ENCODE measurements at places on chromosomes 4 and X.

GRCh38 chr4:83170952-83171399 is 56.4 kb upstream of the PLAC8 start:
- no peak for DNase-seq

DNA sequence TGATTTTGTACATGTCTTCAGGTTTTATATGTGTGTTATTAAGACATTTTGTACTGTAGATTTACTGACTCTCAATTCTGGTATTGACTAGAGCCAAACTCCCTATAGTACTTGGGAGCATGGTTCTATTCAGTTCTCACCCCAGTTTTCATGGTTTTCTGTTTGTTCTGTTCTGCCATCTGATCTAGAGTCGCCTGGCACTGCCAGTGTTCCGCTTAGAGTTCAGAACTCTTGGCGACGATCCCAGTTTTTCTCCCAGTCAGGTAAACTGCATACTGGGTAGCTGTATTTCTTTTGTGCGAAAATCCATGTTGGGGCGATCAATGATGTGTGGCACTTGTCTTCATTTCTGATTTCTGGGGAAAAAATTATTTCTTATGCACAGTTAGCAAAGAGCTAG is 78.0 kb downstream of the PHOX2B start:
- DNase-seq: no peak

- DNase-seq: no peak
Observed at GRCh38 chr4:138670681-138671080, 344.9 kb upstream of the NOCT start.

DNA sequence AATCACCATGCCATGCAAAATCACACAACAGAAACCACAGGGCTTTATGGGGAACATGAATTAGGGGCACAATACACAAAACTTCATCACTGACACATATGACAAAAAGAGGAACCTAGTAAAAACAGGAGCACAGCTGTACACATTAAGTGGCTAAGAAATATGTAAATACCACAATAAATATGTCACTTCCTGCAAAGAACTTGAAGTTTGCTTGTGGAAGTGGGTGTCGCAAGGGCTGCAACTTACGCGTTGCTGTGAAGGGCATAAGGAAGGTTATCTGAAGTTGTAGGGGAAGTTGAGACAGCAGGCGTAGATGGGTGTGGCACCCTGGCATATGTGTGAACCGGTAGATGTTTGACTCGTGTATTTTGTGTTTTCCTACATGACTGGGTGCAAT is 42.4 kb downstream of the CLCN4 start:
- DNase-seq: no peak

GRCh38 chr4:8301851-8302730 is 32.5 kb downstream of the HTRA3 start:
- peak; percentile 14 for DNase-seq

- DNase-seq: no peak
Observed at GRCh38 chrX:115134382-115134781, 54.8 kb upstream of the RBMXL3 start.

GRCh38 chrX:51456814-51457213 is 39.6 kb downstream of the NUDT11 start:
- no peak for DNase-seq

DNA sequence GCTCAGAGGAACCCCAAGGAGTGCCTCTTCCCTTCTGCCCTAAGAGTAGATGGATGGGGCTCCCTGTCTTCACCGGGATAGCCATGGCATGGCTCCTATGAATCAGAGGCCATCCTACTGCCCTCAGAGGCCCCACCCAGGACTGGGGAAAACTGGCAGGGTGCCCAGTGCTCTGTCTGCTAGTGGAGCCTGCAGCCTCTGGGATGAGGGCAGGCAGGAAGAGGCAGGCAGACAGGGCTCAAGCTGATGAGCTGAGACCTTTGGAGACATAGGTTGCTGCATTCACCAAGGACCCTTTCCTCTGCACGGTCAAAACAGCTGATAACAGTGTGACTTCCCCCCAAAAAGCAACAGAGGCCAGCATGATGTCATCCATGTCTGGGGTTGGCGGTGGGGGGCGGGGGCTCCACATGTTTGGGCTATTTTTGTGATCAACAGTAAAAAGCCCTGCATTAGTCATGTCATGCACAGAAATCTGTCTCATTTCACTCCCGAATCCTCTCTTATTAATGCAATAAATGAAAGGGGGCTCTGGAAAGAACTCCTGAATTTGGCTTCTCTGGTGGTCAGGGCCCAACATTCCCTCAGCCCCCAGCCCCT is 207.6 kb upstream of the MAMLD1 start:
- DNase-seq: no peak

- no peak for DNase-seq
Observed at GRCh38 chrX:118504581-118504980, 9.0 kb downstream of the DOCK11 start.

GRCh38 chrX:63525491-63525890 is 174.4 kb upstream of the SPIN4 start:
- DNase-seq: no peak

Measured in left hindlimb (tissue), 1 donor.